ENCODE measurements at places on chromosomes 3 and 15.

DNA sequence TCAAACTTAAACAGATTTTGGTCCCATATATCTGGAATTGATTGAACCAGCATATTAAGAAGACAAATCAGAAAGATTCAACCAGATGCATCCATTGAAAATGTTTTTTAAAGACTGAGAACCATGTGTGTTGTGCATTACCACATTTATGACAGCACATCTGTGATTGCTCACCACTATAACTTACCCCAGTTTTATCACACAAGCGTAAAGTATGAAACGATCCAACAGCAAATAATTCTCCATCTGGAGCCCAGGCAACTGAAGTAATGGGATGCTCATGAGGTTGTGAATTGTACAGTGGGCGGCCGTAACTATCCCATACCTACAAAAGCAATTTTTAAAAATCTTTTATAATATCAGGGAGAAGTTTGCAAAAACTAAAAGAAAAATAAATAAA lies 43.2 kb downstream of the IFT80 start:
- no peak for DNase-seq

DNA sequence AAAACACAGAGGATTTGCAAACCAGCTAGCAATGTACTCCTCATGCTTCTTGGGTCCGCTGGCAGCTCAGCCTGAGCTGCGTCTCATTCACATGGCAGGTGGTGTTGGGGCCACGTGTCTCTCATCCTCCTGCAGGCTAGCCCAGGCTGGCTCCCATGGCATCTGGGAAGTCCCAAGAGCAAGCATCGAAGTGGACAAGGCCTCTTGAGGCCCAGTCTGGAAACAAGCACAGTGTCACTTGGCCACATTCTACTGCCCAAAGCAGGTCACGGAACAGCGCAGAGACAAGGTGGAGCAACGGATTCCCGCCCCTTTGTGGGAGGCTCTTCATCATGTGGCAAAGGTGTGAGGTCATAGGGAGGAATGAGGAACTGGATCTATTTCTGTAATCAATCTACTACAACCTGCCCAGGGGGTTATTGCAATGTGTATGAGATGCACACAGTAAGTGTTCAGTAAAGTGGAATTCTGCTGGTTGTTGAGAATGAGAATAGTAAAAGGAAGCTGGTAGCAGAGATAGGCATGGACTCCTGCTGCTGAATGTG lies 128.3 kb downstream of the TPRA1 start:
- no peak for DNase-seq

DNA sequence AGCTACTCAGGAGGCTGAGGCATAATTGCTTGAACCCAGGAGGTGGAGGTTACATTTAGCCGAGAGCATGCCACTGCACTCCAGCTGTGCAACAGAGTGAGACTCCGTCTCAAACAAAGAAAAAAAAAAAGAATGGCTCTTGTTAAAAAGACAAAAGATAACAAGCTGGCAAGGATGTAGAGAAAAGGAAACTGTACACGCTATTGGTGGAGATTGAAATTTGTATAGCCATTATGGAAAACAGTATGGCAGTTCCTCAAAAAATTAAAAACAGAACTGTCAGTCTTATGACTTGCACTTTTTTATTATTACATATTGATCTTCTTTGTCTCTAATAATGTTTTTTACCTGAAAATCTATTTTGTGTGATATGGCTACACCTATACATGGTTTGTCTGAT lies 41.9 kb downstream of the MEX3B start:
- no peak for DNase-seq

DNA sequence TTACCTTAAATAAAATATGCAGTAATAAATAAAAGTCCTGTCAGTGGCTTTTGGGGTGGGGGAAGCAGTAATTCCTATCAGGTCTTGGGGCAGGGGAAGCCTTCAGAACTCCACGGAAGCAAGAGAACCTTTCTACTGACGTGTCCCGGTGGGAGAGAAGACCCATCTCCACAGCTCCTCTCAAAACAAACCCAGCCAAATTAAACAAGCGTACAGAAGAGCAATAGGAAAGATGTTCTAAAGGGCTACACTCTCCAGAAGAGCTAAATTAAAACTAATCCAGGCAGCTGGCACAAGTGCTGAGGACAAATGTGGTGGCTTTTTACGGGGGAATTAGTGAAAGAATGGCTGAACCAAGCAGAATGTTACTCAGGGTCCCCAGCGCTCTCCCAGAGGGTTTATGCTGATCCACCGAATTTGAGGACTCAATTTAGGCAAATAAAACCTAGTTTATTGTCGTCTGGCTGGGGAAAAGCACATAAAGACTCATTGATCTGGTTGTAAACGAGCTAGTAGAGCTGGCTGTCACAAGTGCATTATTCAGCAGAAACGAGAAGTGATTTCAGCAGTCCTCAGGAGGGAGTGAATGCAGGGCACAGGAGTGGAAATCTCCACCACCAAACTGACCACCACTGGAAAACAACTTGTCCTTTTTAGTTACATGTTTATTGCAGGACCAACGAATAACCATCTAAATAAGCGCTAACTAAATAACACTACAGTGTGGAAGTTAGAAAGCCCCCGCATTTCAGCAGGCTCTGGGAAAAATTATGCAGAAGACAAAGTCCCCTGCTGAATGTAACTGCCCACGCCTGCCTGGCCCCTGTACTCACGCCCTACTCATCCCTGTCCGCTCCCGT lies 13.5 kb downstream of the BFSP2 start:
- peak; percentile 66 for DNase-seq

GRCh38 chr15:57780471-57780870 lies 74.0 kb downstream of the POLR2M start:
- no peak for DNase-seq
